ENCODE measurements at places on chromosomes 3 and 15.

- DNase-seq = no peak
Observed at GRCh38 chr3:46851364-46852333, 11.6 kb downstream of the MYL3 start.

DNA sequence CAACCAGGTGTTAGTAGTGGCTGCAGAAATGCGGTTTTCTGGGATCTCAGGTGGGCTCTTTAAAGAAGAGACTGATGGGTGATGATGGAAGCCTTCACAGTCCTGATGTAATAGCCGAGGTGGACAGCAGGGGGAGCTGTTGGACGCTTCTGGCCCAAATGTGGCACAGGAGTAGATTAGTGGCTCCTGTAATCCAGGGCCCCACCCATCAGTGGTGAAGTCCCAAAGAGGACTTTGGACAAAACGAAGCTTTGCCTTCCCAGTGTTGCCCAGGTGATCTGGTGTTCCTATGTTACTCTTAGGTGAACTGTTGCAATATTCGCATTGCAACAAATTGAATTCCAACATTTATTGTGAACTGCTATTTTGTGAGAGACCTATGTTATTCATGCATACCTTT is 31.8 kb upstream of the MYZAP start:
- DNase-seq = no peak

DNA sequence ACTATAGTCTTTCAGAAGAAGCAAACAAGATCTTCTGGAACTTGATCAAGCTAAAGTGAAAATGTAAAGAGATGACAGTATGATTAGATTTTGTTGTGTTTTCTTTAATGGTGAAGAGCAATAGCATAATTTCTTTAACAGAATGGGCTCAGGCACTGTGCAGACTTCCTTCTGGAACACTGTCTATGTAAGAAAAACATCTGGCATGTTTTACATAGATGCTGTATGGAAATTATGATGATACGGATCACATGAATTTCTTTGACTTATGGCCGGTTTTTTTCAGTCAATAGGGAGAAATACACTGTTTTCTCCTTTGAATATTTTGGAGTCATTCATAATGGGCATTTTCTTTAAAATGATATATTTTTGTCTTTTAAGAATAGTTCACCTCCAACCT is 42.6 kb downstream of the PHLDB2 start:
- DNase-seq = no peak

- DNase-seq = no peak
Observed at GRCh38 chr3:128618398-128618726, 32.3 kb downstream of the RPN1 start.

DNA sequence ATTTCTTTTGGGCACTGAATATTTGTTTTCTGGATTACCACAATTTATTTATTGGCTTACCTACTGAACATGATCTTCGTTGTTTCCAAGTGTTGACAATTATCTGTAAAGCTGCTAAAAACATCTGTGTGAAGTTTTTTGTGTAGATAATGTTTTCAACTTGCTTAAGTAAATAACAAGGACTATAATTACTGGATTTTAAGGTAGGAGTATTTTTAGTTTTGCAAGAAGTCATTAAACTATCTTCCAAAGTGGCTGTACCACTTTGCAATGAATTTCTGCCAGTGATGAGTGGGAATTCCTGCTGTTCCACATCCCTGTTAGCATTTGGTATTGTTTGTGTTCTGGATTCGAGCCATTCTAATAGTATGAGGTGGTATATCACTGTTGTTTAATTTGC is 702.2 kb downstream of the MECOM start:
- DNase-seq = no peak

DNA sequence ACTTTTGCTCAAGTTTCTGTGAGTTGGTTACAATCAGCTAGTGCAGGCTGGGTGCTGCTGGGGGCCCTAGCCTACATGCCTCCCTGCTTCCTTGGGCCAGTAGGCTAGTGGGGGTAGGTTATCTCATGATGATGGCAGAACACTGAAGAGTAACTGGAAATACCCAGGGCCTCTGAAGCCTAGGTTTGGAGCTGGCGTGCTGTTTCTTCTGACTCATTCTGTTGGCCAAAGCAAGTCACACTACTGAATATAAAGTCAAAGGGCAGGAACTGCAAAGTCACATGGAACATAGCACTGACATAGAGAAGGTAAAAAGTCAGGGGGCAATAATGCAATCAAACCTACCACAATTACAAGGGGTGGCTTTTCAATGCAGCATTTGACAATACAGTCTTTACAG is 34.5 kb downstream of the RASGRP1 start:
- DNase-seq = no peak

DNA sequence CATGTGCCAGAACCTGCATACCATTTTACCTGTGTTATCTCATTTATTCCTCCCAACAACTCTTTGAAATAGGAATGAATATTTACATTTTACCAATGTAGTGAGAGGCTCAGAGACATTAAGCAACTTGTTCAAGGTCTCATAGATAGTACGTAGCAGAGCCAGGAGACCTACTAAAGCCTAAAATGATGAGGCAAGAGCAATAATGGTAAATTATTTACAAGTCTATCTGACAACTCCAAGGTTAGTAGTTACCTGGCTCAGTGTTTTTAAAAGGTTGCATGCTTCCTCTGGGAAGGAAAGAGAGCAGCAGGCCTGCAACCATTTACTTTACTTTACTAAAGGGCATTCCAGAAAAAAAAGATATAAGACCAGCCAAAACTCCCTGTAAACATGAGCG is 103.0 kb downstream of the CFAP20DC start:
- no peak for DNase-seq

- DNase-seq = no peak
Observed at GRCh38 chr15:67006083-67007065, 59.0 kb upstream of the SMAD3 start.

- no peak for DNase-seq
Observed at GRCh38 chr3:112745567-112746248, 101.0 kb downstream of the CD200R1L start.

DNA sequence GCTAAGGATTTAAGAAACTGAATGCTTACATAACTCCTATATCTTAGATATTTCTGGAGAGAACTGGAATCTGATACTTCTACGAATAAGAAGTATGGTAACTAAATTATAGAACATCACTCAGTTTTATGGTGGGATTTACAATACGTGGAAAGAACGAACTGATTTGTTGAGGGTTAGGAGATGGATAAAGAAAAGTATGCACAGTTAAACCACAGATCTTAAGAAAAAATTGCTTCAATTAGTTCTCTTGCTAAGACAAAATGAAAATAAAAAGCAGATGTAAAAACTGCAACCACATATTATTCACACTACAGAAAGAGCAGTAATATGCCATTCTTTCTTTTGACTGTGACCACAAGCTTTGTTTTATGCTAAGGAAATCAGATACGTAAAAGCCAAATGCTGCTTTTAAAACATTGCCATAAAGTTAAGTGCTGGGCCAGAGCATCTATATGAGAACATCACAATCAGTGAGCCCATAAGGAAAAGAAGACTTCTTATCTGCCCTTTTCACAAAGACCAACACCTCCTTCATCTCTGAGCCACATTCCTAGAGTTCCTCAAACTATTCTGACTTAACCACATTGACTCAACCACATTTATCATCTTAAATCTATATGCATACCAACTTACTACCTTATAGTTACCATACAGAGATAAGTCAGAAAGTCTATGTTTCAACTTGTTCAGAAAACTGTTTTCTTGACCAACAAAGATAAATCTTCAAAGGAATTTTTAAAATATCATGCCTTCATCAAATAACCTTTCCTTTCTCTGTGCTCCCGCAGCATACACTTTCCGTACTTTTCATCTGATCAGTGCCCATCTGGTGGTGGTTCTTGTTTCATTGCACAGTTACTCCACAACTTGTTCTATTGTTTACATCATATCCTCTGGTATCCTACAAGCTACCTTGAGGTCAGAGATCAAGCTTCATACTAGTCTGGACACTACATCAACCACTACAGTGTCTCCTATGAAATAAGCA is 61.7 kb downstream of the FSIP1 start:
- DNase-seq = no peak

DNA sequence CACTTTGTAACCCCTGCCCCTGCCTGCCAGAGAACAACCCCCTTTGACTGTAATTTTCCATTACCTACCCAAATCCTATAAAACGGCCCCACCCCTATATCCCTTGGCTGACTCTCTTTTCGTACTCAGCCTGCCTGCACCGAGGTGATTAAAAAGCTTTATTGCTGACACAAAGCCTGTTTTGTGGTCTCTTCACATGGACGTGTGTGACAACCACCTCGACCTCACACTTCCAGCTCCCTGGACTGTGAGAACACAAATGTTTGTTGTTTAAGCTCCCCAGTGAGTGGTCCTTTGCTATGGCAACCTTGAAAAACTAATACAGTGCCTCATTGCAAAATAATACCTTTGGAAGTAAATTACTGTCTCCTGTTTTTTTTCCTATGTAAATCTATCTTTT is 299.2 kb upstream of the POU1F1 start:
- no peak for DNase-seq

GRCh38 chr3:69239063-69239462 is 116.7 kb upstream of the LMOD3 start:
- no peak for DNase-seq

GRCh38 chr15:78432664-78433063 is 5.4 kb upstream of the IREB2 start:
- no peak for DNase-seq

- DNase-seq = no peak
Observed at GRCh38 chr15:53910852-53911251, 67.4 kb upstream of the UNC13C start.

DNA sequence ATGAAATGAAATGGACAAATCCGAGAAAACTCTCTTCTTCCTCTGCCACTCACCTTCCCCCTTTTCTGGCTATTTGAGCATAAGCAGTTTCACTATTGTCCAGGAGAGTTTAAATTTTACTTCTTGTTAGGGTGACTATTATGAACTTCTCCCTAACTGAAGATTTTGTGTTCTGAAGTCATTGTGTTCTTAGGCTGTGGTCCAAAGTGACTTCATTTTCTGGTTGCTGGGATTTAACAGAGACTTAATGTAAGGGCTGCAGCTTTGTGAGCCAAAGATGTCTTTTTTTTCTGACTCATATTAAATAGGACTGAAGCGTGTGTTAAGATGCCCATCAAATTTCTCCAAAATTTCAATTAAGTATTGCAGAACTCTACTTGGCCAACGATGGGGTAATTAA is 46.5 kb upstream of the FSTL1 start:
- no peak for DNase-seq

GRCh38 chr15:100772892-100773520 is 106.6 kb upstream of the ALDH1A3 start:
- DNase-seq = no peak

GRCh38 chr3:120428924-120429323 is 21.9 kb downstream of the FSTL1 start:
- no peak for DNase-seq

GRCh38 chr3:45775571-45776300 is 20.6 kb downstream of the SLC6A20 start:
- DNase-seq = no peak

- no peak for DNase-seq
Observed at GRCh38 chr3:101319531-101319930, 844 bp downstream of the IMPG2 start.

DNA sequence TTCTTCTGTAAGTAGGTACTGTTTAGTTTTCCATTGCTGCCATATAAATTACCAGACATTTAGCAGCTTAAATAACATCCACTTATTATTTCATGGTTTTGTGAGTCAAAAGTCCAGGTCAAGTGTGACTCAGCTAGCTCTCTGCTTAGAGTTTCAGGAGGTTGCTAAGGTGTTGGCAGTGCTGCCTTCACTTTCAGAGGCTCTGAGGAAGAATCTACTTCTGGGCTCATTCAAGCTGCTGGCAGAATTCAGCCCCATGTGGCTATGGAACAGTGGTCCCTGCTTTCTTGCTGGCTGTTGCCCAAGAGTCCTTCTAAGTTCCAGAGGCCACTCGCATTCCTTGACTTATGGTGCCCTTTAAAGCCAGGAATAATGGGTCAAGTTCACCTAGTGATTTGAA is 4.5 kb downstream of the CFAP44 start:
- DNase-seq = no peak

DNA sequence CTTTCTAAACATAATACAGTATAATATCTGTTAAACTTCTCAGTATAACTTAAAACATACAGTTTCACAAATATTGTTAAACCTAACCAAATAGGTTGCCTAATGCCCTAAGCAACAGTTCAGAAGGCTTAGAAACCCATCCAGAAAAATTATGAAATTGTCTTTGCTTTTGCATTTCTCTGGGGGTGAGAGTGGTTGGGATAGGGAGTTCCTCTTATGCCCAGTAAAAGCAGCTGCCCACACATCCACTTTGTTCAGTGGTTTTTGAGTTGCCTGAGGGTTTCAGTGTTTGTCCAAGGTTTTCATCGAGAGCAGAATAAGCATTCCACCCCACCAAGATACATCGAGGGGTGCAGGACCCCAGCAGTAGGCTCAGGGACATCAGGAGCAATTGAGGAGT is 179.4 kb downstream of the CDIN1 start:
- no peak for DNase-seq

DNA sequence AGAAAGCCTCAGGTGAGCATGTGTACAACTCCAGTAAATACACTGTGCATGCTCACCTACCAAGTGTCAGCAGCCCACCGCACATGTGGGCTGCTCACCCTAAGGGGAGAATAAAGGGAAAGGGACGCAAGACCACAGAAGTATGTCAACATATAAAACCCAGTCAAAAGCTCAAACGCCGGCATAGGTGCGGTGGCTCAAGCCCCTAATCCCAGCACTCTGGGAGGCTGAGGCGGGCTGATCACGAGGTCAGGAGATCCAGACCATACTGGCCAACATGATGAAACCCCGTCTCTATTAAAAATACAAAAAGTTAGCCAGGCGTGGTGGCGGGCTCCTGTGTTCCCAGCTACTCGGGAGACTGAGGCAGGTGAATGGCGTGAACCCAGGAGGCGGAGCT is 732.1 kb downstream of the ZPLD1 start:
- DNase-seq = no peak

DNA sequence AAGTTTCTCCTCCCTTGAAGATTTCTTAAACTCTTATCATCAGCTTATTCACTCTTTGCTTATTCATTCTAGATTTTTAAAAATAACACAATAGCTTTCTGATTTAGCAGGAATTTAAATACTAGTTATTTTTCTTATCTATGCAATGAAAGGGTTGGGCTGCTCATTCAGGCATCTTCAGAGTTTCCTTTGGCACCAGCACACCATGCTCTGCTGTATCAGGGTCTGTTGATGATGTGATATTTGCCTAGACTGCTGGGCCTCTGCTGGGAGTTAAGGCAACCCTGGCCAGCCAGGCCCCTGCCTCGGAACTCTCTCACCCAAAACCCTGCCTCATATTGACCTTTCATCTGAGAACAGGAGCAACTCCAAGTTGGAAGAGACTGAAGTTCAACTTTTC is 35.0 kb downstream of the DRD3 start:
- DNase-seq = no peak

DNA sequence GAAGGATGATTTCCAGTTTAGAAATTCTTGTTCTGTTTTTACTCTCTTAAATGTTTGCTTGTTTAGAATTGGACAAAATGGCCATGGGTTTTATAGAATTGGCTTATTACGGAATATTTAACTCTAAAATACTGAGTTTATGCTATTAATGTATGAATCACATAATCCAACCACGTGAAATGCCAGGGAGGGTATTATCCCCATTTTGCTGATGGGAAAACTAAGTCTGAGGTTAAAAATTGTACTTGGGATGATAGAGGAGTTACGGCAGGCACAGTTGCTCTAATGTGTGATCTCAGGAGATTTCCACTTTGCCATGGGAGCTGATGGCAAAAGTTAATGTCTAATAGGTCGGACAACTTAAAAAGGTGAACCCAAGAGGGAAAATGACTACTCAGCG is 194.4 kb downstream of the ITPR1 start:
- no peak for DNase-seq
